Tongue (tissue), 3 donors: ENCODE measurements at places on chromosomes 2 and 18. TPM values are rescaled to one million over a fixed set of nuclear protein-coding genes. Genes with fewer than 3 reads are reported as not detected.

DNA sequence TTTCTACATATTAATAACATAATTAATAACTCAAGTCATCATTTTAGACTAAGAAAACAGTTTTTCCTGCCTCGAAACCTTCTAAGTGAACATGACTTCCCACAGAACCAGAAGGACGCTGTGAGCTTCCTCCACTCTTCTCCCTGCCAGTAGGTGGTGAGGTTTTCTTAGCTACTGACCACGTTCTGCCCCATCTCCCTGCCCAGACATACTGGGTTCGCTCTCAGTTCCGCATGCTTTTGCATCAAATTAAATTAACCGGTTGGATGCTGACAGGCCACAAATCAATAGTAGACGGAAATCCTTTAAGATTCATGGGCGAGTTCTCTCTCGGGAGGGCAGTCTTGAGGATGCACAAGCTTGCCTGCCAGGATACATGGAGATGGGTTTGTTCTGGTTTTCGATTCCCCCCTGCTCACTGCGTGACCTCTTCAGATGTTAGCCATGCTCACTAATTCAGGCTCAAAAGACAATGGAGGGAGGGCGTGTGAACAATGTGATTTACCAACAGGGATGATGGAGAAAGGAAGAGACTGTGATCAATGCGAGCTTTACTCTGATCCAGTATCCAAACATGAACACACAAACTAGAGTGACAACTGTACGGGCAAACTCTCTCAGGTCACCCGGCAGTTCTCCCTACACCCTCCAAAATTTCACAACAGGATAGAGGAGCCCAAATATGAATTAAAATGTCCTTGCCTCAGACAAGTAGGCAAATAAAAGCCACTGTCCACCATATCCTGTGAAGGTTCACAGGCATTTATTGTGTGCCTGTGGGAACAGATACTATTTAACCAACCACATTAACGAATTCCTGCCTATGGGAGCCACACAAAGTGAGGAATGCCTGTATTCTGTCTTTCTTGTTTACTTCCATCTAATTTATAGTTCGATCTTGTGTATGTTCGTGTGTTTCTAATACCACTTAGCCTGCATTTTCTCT, 375.7 kb downstream of the EIPR1 start:
- DNase-seq = peak; percentile 56

DNA sequence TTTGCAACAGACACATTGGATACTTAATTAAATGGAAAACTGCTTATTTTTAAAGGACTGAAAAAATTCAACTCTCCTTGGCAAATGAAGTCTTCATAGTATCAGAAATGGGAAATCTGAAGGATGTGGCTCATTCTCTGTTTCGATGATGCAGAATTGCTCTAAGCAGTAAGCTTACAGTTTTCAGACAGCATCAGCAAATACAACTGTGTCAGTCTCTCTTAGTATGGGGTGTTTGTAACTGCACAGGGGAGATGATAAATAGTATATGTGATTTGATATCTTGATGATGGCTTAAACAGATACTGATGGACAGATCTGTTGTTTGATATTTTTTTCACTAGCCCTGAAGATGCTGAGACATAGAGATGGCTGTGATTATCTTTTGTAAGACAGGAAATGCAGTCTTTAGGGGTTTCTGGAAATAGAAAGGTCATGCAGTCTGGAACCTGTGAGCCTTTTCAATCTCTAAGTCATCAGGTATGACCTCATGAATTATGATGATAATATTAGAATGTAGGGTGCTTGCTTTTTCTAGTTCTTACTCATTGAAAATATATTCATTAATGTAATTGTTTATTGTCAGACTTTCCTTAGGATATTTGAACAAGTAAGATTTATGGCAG, 84.2 kb downstream of the SLC4A10 start:
- DNase-seq = no peak

- peak; percentile 68 for DNase-seq
Measured at GRCh38 chr18:34659579-34660517, 50.2 kb upstream of the DTNA start.

DNA sequence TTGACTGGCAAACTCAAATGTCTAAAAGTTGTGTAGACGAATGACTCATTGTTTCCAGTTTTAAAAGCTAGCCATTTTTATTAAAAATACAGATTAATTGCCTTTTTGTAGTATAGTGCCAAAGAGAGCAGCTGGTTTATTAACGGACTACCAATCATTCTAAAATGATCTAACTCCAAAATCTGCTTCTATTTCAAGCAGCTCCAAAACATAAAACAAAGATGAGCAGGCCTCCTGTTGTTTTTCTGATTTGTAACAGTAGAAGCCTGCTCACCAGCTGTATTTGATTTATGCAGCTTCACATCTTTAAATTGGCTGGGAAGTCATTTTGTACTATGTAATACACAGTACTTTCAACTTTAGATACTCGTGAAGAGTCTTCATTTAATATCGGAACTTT, 171.8 kb downstream of the UBR3 start:
- DNase-seq = peak; percentile 66

- DNase-seq = no peak
Measured at GRCh38 chr18:26233208-26233607, 7.0 kb downstream of the TAF4B start.

C2orf80 gene
- not detected for total RNA-seq

DNA sequence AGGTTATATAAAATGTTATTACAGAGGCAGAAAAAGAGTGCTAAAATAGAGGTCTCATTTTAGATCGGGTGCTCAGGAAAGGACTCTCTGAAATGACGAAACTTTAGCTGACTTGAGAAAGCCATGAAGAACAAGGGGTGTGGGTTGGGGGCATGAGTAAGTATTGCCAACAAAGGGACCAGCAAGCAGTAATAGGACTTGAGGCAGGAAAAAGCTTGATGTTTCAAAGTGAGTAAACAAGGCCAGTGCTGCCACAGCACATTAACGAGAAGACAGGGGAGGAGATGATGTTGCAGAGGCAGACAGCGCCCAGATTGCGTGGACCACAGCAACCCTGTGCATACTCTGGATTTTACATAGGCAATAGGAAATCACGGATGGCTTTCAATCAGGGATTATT, 318.8 kb downstream of the ZEB2 start:
- DNase-seq = no peak

MIB1 gene
- total RNA-seq = 86.6 TPM

- no peak for DNase-seq
Measured at GRCh38 chr2:133552821-133553220, 15.4 kb downstream of the NCKAP5 start.

ANKRD30B gene
- not detected for total RNA-seq

DNA sequence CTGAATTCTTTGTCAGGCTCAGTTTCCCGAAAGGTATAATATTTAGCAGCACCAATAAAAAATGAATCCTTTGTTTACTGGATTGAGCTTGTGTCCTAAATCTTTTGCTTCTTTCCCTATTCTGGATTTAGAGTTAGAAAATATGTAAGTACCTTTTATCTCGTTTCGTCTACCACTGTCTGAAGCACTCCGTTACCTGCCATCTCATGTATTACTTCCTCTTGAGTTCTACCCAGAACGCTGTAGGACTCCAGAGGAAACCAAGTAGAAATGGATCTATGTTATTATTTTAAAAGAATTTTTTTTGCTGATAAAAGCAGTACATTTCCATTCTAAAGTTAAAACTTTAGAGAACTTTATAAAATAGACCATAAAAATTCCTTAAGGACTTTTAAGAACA, 13.5 kb downstream of the ANKRD12 start:
- DNase-seq = no peak

ZNF385B gene
- total RNA-seq = 0.51 TPM

RIOK3 gene
- 93.3 TPM for total RNA-seq

- DNase-seq = no peak
Measured at GRCh38 chr2:237483018-237483731, 3.9 kb upstream of the MLPH start.

- no peak for DNase-seq
Measured at GRCh38 chr2:233303252-233303651, 4.4 kb upstream of the SAG start.

GRCh38 chr2:118403658-118404451, 315.6 kb downstream of the INSIG2 start:
- no peak for DNase-seq

- no peak for DNase-seq
Measured at GRCh38 chr2:40230186-40230585, 221.7 kb downstream of the SLC8A1 start.

RBM43 gene
- total RNA-seq = 9.8 TPM

DNA sequence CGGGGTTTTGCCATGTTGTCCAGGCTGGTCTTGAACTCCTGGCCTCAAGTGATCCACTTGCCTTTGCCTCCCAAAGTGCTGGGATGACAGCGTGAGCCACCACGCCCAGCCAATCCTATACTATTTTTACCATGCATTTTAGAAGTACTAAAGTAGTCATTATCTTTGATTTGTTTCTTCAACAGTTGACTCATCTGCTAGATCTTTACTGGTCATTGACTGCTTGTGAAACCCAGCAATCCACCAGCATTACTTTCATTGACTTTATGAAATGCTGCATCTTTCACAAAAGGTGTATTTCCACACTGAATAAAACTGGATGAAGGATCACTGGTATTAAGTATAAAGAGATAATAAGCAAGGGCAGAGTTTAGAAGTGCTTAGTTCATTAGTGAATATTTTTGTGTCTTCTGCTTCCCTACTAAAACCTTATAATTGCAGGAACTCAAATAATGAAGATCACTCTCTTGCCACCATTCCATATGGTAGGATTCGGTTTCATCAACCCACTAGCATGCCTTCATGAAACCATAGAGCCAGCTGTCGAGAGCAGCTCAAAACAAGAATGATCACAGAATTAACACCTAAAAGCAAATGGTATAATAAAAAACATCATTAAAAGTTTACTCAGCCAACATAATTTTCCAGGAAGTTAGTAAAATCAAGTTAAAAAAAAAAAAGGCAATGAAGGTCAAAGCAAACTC, 33.1 kb downstream of the IRS1 start:
- no peak for DNase-seq

DNA sequence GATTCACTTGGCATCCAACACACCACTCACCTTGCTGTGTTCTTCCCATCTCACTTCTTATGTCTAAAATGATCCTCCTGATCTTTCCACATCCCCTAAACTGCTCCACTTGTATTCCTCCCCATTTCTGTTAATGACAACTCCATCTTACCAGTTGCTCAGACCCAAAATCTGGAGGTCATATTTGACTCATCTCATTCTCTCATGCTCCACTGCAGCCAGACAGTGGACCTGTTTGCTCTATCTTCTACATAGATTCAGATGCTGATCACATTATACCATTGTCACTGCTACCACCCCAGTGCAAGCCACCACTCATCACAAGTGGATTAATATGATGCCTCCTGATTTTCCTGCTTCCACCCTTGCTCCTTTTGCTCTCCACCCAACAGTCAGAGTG, 7.9 kb upstream of the NABP1 start:
- DNase-seq = no peak

GRCh38 chr2:219551441-219552381, 7.9 kb downstream of the TMEM198 start:
- DNase-seq = peak; percentile 32

ICA1L gene
- 24.8 TPM for total RNA-seq

MARCO gene
- total RNA-seq = 2.7 TPM

CCDC85A gene
- total RNA-seq = 7.5 TPM

DNA sequence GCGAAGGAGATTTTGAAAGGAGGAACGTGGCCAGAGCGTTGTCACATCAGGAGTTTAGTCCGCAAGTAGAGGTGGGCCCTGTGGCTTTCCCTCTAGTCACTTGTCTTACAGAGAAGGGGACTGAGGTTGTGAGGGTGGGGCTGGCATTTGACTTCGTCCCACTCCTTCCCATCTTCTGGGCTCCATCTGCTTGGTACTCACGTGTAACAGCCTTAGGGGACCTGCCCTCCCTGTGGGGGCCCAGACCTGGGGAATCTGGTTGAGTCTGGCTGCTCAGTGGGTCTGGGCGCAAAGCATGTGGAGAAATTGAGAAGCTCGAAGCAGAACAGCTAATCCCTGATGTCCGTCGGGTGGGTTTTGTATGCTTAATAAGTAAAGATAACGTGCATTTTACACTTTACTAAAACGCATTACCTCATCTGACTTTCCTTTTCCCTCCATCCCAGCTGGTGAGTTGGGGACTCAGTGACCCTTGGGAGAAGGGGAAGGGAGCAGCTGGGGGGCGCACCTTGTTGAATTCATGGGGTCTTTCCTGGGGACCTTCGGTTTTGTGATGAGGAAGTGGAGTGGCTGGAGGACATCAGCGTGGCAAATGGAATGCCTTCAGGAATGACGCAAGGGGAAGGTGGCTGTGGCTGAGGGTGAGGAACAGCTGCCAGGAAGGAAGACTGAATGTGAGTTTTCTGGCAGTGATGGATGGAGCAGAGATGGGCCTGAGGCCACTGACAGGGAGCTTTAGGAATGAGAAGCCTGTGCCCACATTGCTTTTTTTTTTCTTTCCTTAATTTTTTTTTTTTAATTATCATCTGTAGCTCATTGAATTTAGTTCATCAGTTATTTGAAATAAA, 44.8 kb downstream of the ASAP2 start:
- peak; percentile 75 for DNase-seq
